NCI-H524 (cell line): ENCODE measurements at places on chromosomes 4 and X.

- no peak for DNase-seq
These were observed 169.9 kb downstream of the DCLK2 start for GRCh38 chr4:150248181-150248580.

GRCh38 chr4:76758290-76758882 lies 139.6 kb downstream of the SOWAHB start:
- DNase-seq: peak; percentile 8

- no peak for DNase-seq
These were observed 51.8 kb downstream of the TMPRSS11E start for GRCh38 chr4:68499021-68499420.

GRCh38 chr4:86565651-86566050 lies 28.5 kb upstream of the PTPN13 start:
- DNase-seq: no peak

- peak; percentile 59 for DNase-seq
These were observed 155.2 kb downstream of the SMIM20 start for GRCh38 chr4:26069218-26069617.

DNA sequence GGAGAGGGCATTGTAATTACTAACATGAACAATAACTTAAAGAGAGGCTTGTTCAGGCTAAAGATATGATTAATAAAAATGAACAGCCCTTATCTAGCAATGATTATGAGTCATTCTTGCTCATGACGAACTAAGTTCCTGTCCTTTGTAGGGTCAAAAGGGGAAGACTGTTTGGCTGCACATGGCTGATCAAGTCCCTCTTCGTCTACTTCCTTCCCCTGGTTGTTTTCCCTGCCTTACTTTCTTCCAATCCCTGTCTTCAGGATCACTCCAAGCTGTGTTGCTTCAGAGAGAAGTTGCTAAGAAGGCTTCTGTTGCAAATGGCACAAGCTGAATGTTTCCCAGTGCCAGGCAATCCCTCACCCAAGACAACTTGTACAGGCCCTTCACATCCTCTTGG lies 115.0 kb upstream of the HS3ST1 start:
- DNase-seq: no peak

- no peak for DNase-seq
These were observed 108.4 kb downstream of the LINC00632 start for GRCh38 chrX:140817943-140818342.

DNA sequence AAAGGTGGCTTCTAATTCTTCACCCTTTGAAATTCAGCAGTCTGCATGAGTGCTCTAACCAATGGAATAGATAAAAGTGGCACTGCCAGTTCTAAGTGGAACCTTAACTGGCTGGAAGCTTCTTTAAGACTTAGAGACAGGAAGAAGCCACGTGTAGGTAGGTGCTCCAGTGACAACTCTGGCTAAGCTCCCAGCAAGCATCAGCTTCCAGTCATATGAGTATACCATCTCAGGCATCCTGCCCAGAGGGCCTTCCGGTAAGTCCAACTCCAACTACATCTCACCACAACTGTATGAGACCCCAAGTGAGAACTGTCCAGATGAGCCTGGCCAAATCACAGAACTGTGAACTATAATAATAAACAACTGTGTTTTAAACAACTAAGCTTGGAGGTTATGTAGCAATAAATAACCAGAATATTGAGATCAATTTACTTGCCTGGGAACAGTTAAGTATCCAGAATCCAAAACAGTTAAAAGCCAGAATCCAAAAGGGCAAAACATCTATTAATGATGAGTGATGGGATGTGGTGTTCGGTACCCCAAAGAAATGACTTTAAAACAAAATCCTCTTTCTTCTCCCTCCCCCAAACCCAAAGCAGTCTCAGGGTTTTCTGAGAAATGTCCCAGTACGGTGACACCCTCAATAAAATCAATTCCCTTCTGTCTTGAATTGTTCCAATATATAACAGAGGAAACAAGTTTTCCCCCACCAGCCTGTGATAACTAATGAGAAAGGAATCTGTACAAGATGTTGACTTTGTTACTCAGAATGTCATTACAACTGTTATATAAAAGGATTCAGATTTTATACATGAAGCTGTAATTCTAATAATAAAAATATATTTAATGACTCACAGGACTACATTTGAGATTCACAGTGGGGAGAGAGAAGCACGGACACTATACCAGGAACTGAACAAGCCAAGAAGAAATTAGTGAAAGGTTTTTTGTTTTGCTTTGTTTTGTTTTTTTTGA lies 4.2 kb downstream of the TSPAN5 start:
- no peak for DNase-seq

DNA sequence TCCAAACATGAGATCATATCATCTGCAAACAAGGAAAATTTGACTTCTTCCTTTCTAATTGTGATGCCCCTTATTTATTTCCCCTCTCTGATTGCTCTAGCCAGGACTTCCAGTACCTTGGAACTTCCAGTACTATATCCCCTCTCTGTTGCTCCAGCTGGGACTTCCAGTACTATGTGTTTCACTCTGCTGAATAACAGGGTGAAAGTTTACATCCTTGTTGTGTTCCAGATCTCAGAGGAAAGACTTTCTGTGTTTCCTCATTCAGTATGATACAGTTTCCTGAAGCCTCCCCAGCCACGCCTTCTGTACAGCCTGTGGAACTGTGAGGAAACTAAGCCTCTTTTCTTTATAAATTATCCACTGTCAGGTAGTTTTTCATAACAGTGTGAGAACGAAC lies 381.3 kb upstream of the FAM47C start:
- DNase-seq: no peak

GRCh38 chrX:2283111-2283859 lies 217.5 kb downstream of the DHRSX start:
- DNase-seq: no peak

GRCh38 chr4:2284161-2284933 lies 22.4 kb upstream of the MXD4 start:
- DNase-seq: no peak

GRCh38 chrX:110944751-110945675 lies 149.4 kb upstream of the CHRDL1 start:
- peak; percentile 54 for DNase-seq

GRCh38 chr4:108142870-108143269 lies 25.9 kb downstream of the LEF1 start:
- no peak for DNase-seq

DNA sequence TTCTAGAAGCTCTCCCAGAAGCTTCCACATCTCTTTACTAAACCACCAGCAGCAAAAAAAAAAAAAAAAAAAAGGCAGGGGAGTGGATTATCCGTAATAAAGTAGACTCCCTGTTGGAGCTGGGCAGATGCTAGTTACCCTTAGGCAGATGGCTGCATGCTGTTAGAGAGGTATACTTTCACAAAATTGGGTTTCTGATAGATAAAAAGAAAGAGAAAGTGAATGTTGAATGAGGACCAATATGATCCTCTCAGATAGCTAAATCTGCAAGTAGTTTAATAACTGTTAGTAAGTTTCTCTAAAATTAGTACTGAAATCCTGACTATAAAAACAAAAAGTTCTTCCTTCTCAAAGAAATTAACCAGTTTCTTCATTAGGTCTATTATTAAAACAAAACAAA lies 195.4 kb downstream of the ANAPC10 start:
- peak; percentile 68 for DNase-seq

DNA sequence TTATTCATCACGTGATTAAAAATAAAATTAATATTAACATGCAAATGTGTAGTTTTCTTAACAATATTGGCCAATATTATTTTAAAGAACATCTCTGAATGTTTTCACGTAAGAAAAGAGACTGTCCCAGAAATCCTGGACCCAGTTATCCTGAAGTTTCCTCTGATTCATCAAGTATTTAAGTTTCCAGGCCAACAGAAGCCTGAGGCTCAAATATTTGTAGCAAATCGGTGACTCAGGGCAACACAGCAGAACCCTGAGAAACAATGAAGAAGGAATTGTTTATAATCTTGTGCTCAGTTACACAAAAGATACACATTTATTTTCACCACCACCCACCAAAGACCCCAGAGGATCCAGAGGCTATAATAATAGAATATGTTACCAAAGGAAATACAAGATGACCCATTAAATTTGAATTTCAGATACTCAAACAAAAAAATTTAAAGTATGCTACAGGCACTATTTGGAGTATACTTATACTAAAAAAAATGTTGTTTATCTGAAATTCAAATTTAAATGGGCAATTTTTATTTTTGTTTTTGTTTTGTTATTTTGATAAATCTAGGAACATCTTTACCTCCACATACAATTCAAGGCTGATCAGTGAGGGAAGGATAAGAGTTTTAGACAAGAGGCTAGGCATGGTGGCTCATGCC lies 33.9 kb upstream of the SLC7A11 start:
- no peak for DNase-seq

GRCh38 chr4:13833171-13833804 lies 205.8 kb upstream of the BOD1L1 start:
- DNase-seq: no peak

GRCh38 chrX:133265331-133265730 lies 47.2 kb upstream of the TFDP3 start:
- DNase-seq: no peak

GRCh38 chr4:182206266-182206665 lies 36.9 kb upstream of the TENM3 start:
- no peak for DNase-seq

DNA sequence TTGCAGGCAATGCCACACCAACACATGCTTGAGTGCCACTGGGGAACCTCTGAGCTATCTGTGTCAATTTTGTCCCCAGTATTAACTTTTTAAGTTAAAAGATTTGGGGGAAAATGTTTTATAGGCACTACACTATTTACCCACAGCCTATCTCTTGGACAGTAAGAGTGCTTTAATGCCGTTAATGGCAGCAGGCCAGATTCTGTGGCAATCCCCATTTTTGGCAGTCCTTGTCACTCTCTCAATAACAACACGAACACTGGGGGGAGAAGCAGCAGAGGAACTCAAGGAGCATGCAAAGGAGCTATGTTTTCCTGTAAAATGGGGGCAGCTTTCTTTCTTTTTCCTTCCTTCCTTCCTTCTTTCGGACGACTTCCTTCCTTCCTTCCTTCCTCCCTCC lies 168.6 kb downstream of the NSUN7 start:
- DNase-seq: peak; percentile 62

- peak; percentile 54 for DNase-seq
These were observed 45.0 kb downstream of the TET2 start for GRCh38 chr4:105191621-105192210.

GRCh38 chrX:110536816-110537215 lies 178.2 kb downstream of the RTL9 start:
- DNase-seq: peak; percentile 76

GRCh38 chrX:95911062-95911461 lies 773.6 kb upstream of the DIAPH2 start:
- DNase-seq: no peak

- peak; percentile 78 for DNase-seq
These were observed 52.9 kb upstream of the TRPC5OS start for GRCh38 chrX:111823128-111823527.

DNA sequence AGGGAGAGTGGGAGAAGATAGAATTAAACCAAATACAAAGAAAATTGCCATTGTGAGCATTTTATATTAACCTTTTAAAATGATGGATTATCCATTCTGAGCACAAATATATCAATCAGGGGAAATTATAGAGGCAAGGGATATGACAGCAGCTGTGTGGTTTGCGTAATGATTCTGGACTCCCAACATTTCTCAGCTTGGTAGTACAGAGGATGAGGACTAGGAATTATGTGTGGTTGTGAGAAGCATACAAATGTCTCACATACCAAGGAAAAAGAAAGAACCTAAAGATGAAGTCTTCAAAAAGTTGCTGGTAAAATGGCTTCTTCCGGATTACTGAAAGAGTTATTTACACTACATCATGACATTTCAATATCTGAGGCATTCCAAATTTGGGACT lies 674.6 kb upstream of the NR3C2 start:
- DNase-seq: no peak

DNA sequence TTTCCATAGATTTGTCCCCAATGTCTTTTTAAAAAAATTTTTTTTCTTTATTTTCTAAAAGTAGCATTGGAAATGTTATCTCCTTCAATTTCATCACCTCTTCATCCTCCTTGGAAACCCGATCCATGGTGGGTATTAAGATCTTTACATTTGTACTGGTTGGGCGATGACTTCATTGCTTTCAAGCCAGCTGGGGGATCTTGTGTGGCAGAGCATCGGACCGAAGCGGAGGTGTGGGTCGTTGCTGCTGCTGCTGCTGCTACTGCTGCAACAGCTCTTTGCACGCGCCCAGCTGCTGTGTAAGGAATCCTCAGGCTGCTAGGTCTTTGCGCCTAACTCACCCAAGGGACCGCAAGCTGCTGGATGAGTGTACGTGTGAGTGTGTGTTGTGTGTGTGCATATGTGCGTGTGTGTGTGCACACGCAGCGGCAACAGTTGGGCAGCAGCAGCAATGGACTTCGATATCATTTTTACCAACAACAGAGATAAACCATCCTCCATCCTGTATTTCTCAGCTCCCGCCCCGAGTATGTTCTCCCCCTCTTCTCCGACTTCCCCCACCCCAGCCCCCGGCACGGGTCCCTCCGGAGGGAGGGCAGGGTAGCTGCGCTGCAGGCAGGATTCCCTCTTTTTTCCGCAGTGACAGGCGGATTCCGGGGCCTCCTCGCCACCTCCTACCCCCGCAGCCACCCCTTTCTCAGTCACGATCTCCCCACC lies 768 bp upstream of the CDKL5 start:
- DNase-seq: peak; percentile 93

- DNase-seq: no peak
These were observed 427.3 kb upstream of the RASGEF1B start for GRCh38 chr4:81898862-81899504.
